Immature natural killer cell (primary cell): ENCODE measurements at places on chromosomes 7 and 10. TPM values are rescaled to one million over a fixed set of nuclear protein-coding genes. Genes with fewer than 3 reads are reported as not detected.

Gene AKR1D1
- not detected for polyA plus RNA-seq

Gene FAM25G
- not detected for polyA plus RNA-seq

Gene TEX47
- polyA plus RNA-seq, result not detected

Gene DNAJB12
- polyA plus RNA-seq, result 12.4 TPM

Gene COA1
- 48.2 TPM for polyA plus RNA-seq

Gene METTL2B
- polyA plus RNA-seq, result 11.9 TPM

Gene EVX1
- not detected for polyA plus RNA-seq

Gene LLCFC1
- not detected for polyA plus RNA-seq
